Uterus (tissue), 4 donors: ENCODE measurements at places on chromosomes 1 and 21.

- H3K27me3 ChIP-seq, result no peaks in the 10 kb centered on the region
- H3K4me1 ChIP-seq, result no peaks in the 10 kb centered on the region
- no peak for DNase-seq
- H3K27ac ChIP-seq, result no peak overlapping the region
Measured at GRCh38 chr1:240169188-240169587, 77.5 kb downstream of the FMN2 start.

GRCh38 chr1:157369808-157370521, 182.3 kb downstream of the FCRL5 start:
- no peaks in the 10 kb centered on the region for H3K36me3 ChIP-seq
- no peaks in the 10 kb centered on the region for H3K27me3 ChIP-seq
- no peak for DNase-seq
- H3K4me1 ChIP-seq, result no peaks in the 10 kb centered on the region
- H3K27ac ChIP-seq, result no peak overlapping the region

DNA sequence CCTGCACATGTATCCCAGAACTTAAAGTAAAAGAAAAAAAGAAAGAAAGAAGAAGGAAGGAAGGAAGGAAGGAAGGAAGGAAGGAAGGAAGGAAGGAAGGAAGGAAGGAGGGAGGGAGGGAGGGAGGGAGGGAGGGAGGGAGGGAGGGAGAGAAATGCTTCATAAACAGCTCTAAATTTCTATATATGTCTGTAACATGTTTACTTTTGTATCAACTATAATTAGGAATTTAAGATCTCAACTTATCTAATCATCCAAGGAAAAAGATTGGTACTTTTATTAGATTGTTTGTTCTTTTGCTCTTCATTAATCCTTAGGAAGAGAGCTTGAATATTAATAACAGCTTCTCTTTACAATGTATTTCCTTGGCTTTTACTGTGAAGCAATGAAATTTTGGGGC, 195.4 kb upstream of the PRMT6 start:
- DNase-seq, result no peak
- no peaks in the 10 kb centered on the region for H3K27me3 ChIP-seq
- H3K27ac ChIP-seq, result no peak overlapping the region
- no peaks in the 10 kb centered on the region for H3K36me3 ChIP-seq

GRCh38 chr1:205663286-205663936, 16.9 kb downstream of the SLC45A3 start:
- no peaks in the 10 kb centered on the region for H3K27me3 ChIP-seq
- H3K4me3 ChIP-seq, result no peak overlapping the region
- no peaks in the 10 kb centered on the region for H3K36me3 ChIP-seq
- no peak for DNase-seq
- H3K27ac ChIP-seq, result no peak overlapping the region

DNA sequence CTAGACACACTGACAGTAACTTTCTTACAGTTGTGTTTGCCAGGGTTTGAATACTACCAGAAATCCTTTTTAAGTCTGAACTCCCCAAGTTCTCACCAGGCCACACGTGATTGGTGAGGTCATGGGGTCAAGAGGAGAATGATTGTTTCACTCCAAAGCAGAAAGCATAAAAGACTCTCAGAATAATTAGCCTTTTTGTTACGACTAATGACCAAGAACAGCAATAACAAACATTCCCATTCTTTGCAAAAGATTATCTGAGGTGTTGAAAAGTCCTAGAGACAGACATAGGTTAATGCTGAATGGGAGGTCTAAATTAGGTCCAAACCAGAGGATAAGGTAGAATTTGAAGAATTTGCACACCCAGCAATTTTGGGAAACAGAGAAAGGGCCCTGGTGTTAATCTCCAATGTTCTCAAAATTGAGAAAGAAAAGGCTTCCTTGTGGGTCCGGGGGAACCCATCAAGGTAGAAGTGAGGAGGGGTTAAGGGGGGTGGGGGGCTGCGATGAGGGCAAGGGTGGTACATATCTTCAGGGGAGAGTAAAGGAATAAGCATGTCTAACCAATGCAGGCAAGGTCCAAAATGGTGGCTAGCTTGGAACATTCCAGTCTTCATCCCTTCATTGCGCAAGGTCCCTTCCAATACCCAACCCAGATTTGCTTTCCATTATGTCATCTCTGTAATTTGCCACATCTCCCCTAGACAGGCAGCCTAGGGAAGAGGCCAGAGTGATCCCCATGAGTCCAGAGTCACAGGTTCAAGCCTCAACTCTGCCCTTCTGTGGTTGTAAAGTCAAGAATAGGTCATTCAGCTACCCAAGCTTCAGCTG, 74.6 kb upstream of the NFIA start:
- no peak overlapping the region for H3K27ac ChIP-seq
- H3K27me3 ChIP-seq, result no peaks in the 10 kb centered on the region

DNA sequence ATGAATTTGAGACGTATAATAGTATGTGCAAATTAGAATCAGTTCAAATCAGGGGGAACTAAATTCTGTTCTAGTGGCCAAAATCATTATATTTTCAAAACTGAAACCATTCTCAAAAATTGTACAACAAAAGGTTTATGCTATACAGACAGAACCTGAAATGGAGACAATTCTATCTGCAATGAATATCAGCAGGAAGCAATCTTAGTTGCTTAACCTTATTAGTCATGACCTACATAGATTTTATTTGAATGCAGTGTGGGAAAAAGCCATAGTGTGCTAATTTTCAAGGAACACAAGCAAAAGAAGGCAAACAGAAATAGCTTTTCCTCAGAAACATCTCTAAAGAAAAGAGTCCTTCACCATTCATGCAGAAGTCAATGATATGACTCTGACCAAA, 6.5 kb downstream of the AK5 start:
- H3K4me1 ChIP-seq, result no peaks in the 10 kb centered on the region
- DNase-seq, result no peak
- no peak overlapping the region for H3K4me3 ChIP-seq
- no peak overlapping the region for H3K27ac ChIP-seq

GRCh38 chr21:35113064-35113463, 64.0 kb upstream of the RUNX1 start:
- no peak overlapping the region for H3K4me3 ChIP-seq
- no peaks in the 10 kb centered on the region for H3K27me3 ChIP-seq
- no peak overlapping the region for H3K27ac ChIP-seq
- no peaks in the 10 kb centered on the region for H3K4me1 ChIP-seq

DNA sequence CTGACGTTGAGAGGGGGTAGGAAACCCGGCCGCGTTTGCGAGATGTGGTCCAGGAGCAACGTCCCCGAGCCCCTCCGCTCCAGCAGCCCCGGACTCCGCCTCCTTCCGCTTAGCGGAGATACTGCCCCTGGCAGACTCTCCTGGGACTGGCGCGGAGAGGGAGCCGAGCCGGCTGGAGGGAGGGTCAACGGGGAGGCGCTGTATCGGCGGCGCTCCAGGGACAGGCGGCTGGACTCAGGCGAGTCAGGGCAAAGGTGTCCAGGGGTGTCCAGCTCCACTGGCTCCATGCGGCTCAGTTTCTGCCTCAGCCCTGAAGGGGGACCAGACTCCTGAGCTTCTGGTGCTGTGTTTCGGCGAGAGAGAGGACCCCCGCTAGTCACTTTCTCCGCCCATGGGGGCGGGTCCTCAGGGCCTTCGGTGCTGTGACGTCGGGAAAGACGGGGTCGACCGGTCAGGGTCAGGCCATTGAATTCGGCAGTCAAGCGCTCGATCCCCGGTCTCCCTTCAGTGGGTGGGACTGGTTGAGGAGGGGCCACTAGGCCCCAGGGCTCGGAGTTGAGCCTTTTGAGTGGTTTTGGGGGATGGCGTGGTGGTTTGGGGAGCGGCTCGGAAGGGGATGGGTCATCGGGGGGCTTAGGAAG, 2.8 kb upstream of the LIX1L start:
- H3K4me1 ChIP-seq, result no peaks in the 10 kb centered on the region
- H3K36me3 ChIP-seq, result no peaks in the 10 kb centered on the region
- DNase-seq, result peak; percentile 88
- peak overlapping the region; percentile 93 for H3K27ac ChIP-seq
- no peaks in the 10 kb centered on the region for H3K27me3 ChIP-seq

GRCh38 chr1:41766041-41766440, 152.7 kb downstream of the HIVEP3 start:
- H3K4me1 ChIP-seq, result no peaks in the 10 kb centered on the region
- no peaks in the 10 kb centered on the region for H3K27me3 ChIP-seq

- H3K27me3 ChIP-seq, result no peaks in the 10 kb centered on the region
- DNase-seq, result no peak
- H3K27ac ChIP-seq, result peak overlapping the region; percentile 1
- no peaks in the 10 kb centered on the region for H3K36me3 ChIP-seq
Measured at GRCh38 chr1:159211331-159212136, 6.9 kb downstream of the ACKR1 start.

- no peak overlapping the region for H3K4me3 ChIP-seq
- H3K4me1 ChIP-seq, result no peaks in the 10 kb centered on the region
- no peaks in the 10 kb centered on the region for H3K36me3 ChIP-seq
- no peaks in the 10 kb centered on the region for H3K27me3 ChIP-seq
- no peak overlapping the region for H3K27ac ChIP-seq
Measured at GRCh38 chr1:84887261-84887934, 5.6 kb downstream of the LPAR3 start.

- no peak overlapping the region for H3K4me3 ChIP-seq
- H3K27me3 ChIP-seq, result no peaks in the 10 kb centered on the region
- H3K27ac ChIP-seq, result no peak overlapping the region
- DNase-seq, result no peak
- no peaks in the 10 kb centered on the region for H3K4me1 ChIP-seq
- H3K36me3 ChIP-seq, result no peaks in the 10 kb centered on the region
Measured at GRCh38 chr1:98813738-98814309, 152.3 kb downstream of the SNX7 start.

DNA sequence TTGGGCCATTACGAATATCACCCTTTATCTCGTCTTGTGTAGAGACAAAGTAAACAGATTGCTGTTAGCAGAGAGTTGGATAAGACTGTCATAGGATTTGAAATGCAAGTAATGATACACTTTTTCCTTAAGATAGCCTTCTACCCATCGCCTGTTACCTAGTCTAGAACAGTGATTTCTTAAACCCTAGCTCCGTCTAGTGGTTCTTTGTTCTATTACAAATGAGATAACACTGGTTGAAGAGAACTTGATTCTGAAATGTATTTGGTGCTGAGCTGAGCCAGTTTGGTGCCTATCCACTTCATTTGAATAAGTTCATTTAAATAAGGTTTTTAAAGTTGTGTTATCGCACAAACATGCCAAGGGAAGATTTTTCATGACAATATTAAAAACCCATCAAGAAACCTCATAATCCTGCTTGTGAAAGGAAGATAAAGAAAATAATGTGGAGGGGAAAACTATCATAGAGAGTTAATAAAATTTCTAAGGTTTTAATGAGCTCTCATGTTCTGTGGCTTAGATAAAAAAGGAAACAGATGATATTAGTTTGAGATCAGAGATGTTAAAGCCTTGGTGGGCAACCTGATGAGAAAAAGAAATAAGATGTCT, 1.5 kb upstream of the KCNH1 start:
- H3K27ac ChIP-seq, result no peak overlapping the region
- peaks cover 10% of the 10 kb centered on the region for H3K4me1 ChIP-seq
- H3K36me3 ChIP-seq, result no peaks in the 10 kb centered on the region
- no peaks in the 10 kb centered on the region for H3K27me3 ChIP-seq
- no peak overlapping the region for H3K4me3 ChIP-seq
- no peak for DNase-seq

DNA sequence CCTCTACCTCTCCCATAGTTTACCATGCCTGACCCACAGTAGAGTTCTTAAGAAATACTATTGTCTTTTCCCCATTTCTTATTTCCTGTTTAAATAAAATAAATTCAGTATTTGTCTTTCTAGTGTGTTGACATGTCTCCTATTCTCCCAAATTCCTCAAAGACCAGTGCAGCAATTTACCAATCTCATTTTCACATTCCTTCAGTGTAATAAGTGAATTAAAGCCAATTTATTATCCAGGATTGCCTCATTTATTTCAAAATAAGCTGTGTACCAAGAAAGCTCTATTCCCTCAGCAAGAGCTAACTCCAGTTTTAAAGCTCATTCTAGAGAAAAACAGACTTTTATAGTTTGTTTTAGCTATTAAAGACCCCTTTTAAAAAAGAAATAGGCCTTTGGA, 49.9 kb downstream of the DISC1 start:
- no peak for DNase-seq
- no peak overlapping the region for H3K4me3 ChIP-seq
- no peak overlapping the region for H3K27ac ChIP-seq
- no peaks in the 10 kb centered on the region for H3K36me3 ChIP-seq

GRCh38 chr21:35168735-35169134, 119.6 kb upstream of the RUNX1 start:
- no peaks in the 10 kb centered on the region for H3K27me3 ChIP-seq
- H3K27ac ChIP-seq, result no peak overlapping the region
- H3K4me3 ChIP-seq, result no peak overlapping the region
- H3K4me1 ChIP-seq, result no peaks in the 10 kb centered on the region

DNA sequence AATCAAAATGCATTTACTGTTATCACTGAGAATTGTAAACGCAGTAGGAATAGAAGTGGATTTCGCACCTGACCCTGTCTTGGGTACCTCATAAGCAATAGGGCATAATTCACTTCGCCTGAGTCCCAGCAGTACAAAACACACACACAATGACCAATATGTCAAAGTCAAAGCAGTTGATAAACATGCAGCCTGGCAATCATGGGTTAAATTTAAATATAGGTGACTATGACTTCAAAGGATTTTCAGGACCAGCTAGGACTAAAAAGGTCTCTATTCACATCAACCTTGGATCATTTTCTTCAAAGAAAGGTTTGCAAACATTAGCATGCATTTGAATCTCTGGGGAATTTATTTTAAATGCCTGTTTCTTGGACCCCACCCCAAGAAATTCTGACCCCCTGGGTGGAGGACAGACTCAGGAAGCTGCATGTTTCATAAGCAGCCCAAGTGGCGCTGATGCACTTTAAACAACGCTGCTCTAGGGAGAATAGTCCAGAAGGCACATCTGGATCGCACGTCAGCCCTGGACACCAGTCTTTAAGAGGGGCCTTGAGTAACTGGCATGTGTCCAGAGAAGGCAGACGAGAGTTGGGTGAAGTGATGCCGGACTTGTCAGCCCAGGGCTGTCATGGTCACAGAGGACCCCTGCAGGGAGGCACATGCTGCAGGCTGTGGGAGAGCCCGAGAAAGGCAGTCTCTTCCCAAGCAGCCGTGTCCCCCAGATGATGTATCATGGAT, 55.7 kb upstream of the EFHD2 start:
- no peaks in the 10 kb centered on the region for H3K27me3 ChIP-seq
- no peaks in the 10 kb centered on the region for H3K36me3 ChIP-seq
- H3K27ac ChIP-seq, result no peak overlapping the region
- DNase-seq, result no peak

DNA sequence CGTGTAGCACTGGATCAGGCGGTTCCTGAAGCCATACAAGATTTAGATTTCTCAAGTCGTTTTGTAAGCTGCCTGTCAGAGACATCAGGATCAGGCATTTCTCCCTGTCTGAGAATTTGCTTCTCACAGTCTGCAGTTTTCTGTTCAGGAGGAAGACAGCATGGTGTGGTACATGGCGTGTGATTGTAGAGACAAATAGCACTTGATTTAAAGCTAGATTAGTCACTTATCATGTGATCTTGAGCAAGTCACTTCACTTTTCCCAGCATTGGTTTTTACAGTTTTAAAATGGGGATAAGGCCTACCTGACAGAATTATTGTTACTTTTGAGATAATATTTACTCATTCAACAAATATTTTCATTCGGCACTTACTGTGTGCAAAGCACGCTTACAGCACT, 63.3 kb downstream of the AK4 start:
- no peaks in the 10 kb centered on the region for H3K36me3 ChIP-seq
- H3K27me3 ChIP-seq, result no peaks in the 10 kb centered on the region
- DNase-seq, result no peak
- no peak overlapping the region for H3K4me3 ChIP-seq
- H3K4me1 ChIP-seq, result no peaks in the 10 kb centered on the region
- H3K27ac ChIP-seq, result no peak overlapping the region

- no peaks in the 10 kb centered on the region for H3K4me1 ChIP-seq
- no peaks in the 10 kb centered on the region for H3K36me3 ChIP-seq
- H3K27me3 ChIP-seq, result no peaks in the 10 kb centered on the region
Measured at GRCh38 chr1:88296642-88297041, 387.4 kb upstream of the PKN2 start.
